ENCODE measurements at places on chromosomes 7 and 10. TPM values are rescaled to one million over a fixed set of nuclear protein-coding genes. Genes with fewer than 3 reads are reported as not detected.

Gene IFIT1
- 4.3 TPM for total RNA-seq

Gene NXPH1
- not detected for total RNA-seq

Gene RAMP3
- not detected for total RNA-seq

Gene KCP
- 0.05 TPM for total RNA-seq

Gene PAPOLB
- not detected for total RNA-seq

Gene AGAP5
- total RNA-seq = 2.8 TPM

Gene VAX1
- total RNA-seq = 0.97 TPM

Gene SGMS1
- total RNA-seq = 56.6 TPM

Gene SUN3
- not detected for total RNA-seq

Gene GPNMB
- 2.5 TPM for total RNA-seq

Gene PPP1R17
- not detected for total RNA-seq

Gene DYDC2
- not detected for total RNA-seq

Gene ASIC3
- total RNA-seq = 11.7 TPM

Gene CRPPA
- total RNA-seq = 0.60 TPM

Gene STRIP2
- total RNA-seq = 6.5 TPM

Gene PNLIPRP2
- total RNA-seq = not detected

Gene ITGA8
- total RNA-seq = not detected

Gene DDC
- total RNA-seq = 1.7 TPM

Gene INMT
- total RNA-seq = not detected

Gene OGDHL
- 0.40 TPM for total RNA-seq

Gene MKLN1
- total RNA-seq = 40.0 TPM

Gene ECHDC3
- total RNA-seq = 9.4 TPM

Gene PDK4
- 22.2 TPM for total RNA-seq

Gene GDF10
- total RNA-seq = not detected

Gene HYAL4
- not detected for total RNA-seq

Gene FLNC
- total RNA-seq = 5.7 TPM

Gene SCART1
- total RNA-seq = 0.14 TPM

Gene CPED1
- total RNA-seq = not detected

Gene FAM131B
- 0.49 TPM for total RNA-seq

Gene TMEM270
- 0.22 TPM for total RNA-seq

Gene ZFAND2A
- total RNA-seq = 53.8 TPM

Gene AKR1C1
- 547 TPM for total RNA-seq

Gene PLAC9
- total RNA-seq = not detected

Gene GPC2
- 1.0 TPM for total RNA-seq

Gene EBF3
- total RNA-seq = 0.19 TPM

Gene SRRM3
- 11.1 TPM for total RNA-seq

Gene HOXA5
- total RNA-seq = 5.8 TPM

Gene NPTX2
- 0.14 TPM for total RNA-seq

Gene STEAP1
- total RNA-seq = 18.0 TPM

Gene HGF
- total RNA-seq = not detected

Gene EFCAB10
- 2.2 TPM for total RNA-seq

All from A549 treated with Mapracorat at 1 μM for 4 hours (cell line).